ENCODE measurements at places on chromosomes 6 and 20.
A peak's percentile ranks its signal among the peaks of the same experiment; 100 is the strongest.

DNA sequence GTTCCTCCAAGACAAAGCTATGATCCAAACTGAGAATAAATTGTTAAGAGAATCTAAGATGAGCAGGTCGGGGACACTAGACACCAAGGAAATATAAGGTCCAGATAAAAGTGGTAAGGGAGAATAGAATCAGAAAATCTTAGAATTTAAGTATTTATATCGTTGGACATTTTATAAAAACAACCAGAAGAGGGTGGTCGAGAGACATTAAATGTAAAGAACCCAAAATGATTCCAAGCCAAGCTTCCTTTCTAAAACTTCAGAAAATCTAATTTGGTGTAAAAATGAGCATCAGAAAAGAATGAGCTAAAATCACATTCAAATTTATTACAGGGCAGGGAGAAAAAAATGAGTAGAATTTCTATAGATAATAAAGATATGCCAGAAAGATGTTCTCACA lies 97.8 kb upstream of the OGFRL1 start:
- DNase-seq, result peak; percentile 23

DNA sequence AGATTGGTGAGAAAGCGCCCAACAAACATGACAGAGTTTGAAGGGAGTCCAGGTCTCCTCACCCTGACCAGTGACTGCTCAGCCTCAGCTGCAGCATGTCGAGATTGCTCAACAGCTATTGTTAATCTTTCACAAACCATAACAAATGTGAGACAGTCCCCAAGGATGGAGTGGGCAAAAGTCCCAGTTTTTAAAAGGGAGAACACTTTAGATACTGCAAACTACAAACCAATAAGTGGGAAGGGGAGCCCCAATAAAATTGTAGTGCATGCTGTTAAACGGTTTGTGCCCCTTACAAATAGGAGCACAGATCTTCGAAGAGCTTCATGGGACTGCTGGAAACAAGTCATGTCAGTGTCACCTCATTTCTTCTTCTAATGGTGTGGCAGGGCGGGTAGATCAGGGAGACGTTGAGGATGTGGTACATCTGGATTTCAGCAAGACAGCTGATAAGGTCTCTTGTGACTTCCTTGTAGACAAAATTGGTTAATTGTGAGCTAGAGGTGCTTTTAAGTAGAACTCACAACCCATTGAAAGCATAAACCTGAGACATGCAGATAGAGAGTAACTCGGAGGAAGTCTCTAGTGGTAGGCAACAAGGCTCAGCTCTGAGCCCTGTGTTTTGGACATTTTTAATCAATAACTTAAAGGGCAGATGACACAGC lies 134.0 kb upstream of the ARMC2 start:
- DNase-seq, result no peak

GRCh38 chr6:113805811-113806495 lies 51.2 kb upstream of the MARCKS start:
- DNase-seq, result no peak

DNA sequence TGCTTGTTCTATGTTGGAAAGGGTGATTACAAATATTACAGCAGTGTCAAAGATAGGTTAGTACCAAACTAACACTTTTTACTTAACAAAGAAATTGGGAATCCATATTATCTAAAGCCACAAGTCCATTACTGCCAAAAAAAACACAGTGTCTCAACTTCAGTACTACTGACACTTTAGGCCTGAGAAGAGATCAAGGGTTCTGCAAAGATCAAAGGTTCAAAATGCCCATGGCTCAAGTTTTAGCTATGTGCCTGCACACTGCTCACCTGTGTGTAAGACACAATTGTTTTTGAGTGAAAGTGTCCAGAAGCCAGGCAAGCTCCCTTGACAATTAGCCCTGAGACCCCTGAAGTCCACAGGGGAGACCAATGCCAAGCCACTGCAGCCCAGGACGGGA lies 132.6 kb downstream of the ZMYND8 start:
- no peak for DNase-seq

DNA sequence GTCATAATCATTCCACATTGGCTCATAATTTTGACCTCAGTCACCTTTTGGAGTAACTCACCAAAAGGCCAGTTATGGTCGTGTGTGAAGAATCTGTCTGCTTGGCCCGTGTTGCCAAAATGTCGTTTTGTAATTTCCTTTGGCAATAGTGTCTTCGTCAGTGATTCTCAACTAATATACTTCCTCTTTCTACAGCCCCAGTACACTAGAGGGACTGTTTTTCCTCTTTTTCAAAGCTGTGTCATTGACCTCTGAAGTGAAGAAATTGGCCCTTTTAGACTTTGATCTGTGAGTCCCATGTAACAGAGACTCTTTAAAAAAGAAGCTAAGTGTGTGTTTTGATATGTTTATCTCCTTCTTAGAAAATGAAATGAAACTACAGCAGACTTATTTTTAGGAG lies 5.2 kb downstream of the FOXO3 start:
- DNase-seq, result no peak

DNA sequence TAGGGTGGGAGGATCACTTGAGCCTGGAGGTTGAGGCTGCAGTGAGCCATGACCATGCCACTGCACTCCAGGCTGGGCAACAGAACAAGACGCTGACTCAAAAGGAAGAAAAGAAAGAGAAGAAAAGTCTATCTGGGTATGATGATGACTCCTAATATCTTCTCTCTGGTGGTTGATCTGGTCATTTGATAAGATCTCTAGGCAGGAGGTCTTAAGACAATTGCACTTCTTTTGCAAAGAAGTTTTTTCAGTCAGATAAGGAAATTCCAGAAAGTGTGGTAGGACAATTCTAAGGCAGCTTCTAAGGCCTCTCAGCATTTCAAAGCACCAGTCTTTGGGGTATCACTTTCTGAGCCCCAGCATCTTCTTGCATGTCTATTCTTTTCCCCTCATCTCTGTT lies 7.7 kb upstream of the AIF1 start:
- DNase-seq, result no peak

DNA sequence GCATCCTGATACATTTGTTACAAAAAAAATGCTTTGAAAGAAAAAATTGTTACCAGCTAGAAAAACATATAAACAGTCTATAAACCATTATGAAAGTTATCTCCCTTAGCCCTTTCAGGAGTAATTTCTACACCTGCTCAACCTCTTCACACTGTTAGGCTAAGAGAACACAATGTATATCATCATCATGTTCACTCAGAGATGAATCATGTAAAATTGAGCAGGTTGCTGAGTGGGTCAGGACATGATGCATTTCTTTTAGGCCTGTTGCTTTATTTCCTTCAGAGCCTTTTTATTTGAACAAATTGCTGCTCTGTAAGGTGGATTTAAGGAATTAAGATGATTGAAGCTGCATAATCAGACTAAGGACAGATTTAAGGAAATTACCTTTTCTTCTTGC lies 531.3 kb upstream of the MAN1A1 start:
- no peak for DNase-seq

Measured in memory B cell (primary cell).